ENCODE measurements at places on chromosomes 11 and 22. TPM values are rescaled to one million over a fixed set of nuclear protein-coding genes. Genes with fewer than 3 reads are reported as not detected.

- no peak overlapping the region for H3K4me3 ChIP-seq
- peaks cover 2% of the 10 kb centered on the region for H3K4me1 ChIP-seq
- peaks cover 7% of the 10 kb centered on the region for H3K36me3 ChIP-seq
Observed at GRCh38 chr22:49691256-49691655, 136.4 kb downstream of the BRD1 start.

Gene POU2AF1
- not detected for total RNA-seq

- peaks cover 7% of the 10 kb centered on the region for H3K36me3 ChIP-seq
- no peak overlapping the region for H3K4me3 ChIP-seq
- H3K4me1 ChIP-seq: peaks cover 2% of the 10 kb centered on the region
- H3K27me3 ChIP-seq: peaks cover 2% of the 10 kb centered on the region
- H3K27ac ChIP-seq: no peak overlapping the region
Observed at GRCh38 chr22:49687333-49687732, 140.3 kb downstream of the BRD1 start.

- no peaks in the 10 kb centered on the region for H3K36me3 ChIP-seq
- no peak overlapping the region for H3K4me3 ChIP-seq
- no peaks in the 10 kb centered on the region for H3K4me1 ChIP-seq
- no peak overlapping the region for H3K27ac ChIP-seq
Observed at GRCh38 chr11:121930004-121930965, 185.7 kb downstream of the BLID start.

GRCh38 chr11:22851477-22851876 lies 8.8 kb downstream of the CCDC179 start:
- H3K36me3 ChIP-seq: no peaks in the 10 kb centered on the region
- H3K27ac ChIP-seq: no peak overlapping the region
- H3K4me3 ChIP-seq: no peak overlapping the region
- no peaks in the 10 kb centered on the region for H3K27me3 ChIP-seq
- no peaks in the 10 kb centered on the region for H3K4me1 ChIP-seq

DNA sequence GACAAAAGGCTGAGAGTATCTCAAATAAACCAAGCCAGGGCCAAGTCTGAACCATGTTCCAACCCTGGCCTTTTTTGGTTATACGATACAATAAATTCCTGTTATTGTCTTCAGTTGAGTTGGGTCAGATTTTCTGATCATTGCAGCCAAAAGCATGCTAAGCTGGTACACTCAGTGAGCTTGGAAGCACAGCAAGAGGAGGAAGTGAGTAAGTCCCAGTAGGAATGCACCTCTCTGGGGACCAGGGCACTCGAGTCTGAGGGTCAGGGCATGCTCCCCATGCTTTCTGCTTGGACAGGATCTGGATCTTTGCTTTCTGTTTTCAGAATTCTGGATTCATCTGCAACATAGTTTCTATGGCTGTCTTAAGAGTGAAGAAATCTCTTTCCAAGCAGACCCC lies 73.1 kb downstream of the TMPRSS5 start:
- peaks cover 2% of the 10 kb centered on the region for H3K27me3 ChIP-seq
- no peak for DNase-seq
- H3K4me3 ChIP-seq: no peak overlapping the region

Data from endothelial cell (in vitro differentiated cells).